ENCODE measurements at places on chromosomes 2 and 18. TPM values are rescaled to one million over a fixed set of nuclear protein-coding genes. Genes with fewer than 3 reads are reported as not detected.

Gene WNT10A
- total RNA-seq = not detected

Gene KCNG2
- not detected for total RNA-seq

Gene CCL20
- total RNA-seq = 6.5 TPM

Gene DPP4
- total RNA-seq = 20.2 TPM

Gene FOXI3
- total RNA-seq = not detected

Gene ATP8B1
- total RNA-seq = 54.6 TPM

Gene GKN2
- not detected for total RNA-seq

Gene SLC4A5
- 0.05 TPM for total RNA-seq

Gene REG3A
- total RNA-seq = not detected

Gene POTEC
- total RNA-seq = not detected

Data from mammary microvascular endothelial cell (primary cell).